ENCODE measurements at places on chromosomes 7 and 10. TPM values are rescaled to one million over a fixed set of nuclear protein-coding genes. Genes with fewer than 3 reads are reported as not detected.

Gene OPALIN
- total RNA-seq = not detected

Gene SLC26A3
- 0.93 TPM for total RNA-seq

Gene PRSS37
- not detected for total RNA-seq

Gene ASL
- 386 TPM for total RNA-seq

Gene FASTK
- total RNA-seq = 61.3 TPM

Gene MCM10
- total RNA-seq = 0.33 TPM
